ENCODE measurements at places on chromosomes 16 and 17.

DNA sequence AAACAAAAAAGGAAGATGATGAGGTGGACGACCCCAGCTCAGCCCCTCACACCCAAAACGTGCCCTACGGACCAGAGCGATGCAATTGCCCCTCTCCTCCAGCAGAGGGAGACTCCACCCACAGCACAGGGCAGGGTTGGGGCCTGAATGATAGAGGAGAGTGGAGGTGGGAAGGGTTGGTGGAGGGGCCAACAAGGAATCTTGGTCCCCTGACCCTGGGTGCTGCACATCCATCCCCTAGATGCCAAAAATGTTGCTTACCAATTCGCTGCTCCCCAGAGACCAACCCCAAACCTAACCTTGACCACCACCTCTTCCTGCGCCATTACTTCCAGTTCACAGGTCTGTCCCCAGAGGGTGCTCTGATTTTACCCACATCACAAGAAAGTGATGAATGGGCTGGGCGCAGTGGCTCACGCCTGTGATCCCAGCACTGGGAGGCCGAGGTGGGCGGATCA, 12.9 kb downstream of the P2RX5 start:
- no peak for DNase-seq

DNA sequence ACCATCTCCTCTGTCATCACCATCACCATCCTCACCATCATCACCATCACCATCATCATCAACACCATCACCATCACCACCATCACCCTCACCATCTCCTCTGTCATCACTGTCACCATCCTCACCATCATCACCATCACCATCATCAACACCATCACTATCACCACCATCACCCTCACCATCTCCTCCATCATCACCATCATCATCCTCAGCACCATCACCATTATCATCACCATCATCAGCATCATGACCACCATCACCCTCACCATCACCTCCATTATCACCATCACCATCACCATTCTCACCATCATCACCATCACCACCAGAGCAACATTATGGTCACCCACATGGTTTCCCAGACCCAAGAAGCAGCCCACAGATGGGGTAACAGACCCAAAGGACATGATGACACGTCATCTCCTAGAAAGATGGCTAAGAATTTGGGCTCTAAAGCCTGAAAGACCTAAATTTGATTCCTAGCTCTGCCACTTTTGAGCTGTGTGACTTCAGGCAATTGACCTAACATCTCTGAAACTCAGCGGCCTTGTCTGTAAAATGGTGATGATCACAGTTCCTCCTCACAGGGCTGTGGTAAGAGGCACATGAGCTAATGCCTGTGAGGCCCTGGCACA, 14.6 kb downstream of the SCNN1B start:
- DNase-seq, result no peak

GRCh38 chr17:71409137-71409536, 711.7 kb upstream of the SOX9 start:
- no peak for DNase-seq

GRCh38 chr16:14193316-14193871, 122.3 kb downstream of the MRTFB start:
- no peak for DNase-seq

DNA sequence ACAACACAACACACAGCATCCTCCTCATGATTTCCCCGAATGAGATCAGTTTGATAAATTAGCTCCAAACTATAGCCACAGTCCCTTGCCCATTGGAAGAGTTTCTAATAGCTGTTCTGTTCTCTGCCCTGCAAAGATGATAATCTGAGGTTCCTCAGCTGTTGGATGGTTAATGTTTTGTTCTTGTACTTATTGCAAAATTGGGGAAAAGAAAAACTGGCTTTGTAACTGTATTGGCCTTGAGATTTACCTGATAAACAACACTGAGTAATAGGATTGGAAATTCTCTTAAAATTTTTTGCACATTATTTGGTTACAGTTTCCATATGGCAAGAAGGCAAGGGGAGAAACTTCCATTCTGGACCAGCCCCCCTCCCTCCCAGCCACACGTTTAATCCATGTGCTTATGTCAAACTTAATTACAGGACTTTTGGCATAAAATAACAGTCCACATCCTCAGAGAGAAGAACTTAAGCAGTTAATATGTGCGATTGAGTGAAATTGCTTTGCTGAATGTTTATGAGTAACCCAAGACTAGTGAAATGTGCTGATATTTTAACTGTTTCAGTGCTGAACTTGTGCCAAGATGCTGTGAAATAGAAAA, 119.1 kb upstream of the ZFHX3 start:
- DNase-seq, result no peak

DNA sequence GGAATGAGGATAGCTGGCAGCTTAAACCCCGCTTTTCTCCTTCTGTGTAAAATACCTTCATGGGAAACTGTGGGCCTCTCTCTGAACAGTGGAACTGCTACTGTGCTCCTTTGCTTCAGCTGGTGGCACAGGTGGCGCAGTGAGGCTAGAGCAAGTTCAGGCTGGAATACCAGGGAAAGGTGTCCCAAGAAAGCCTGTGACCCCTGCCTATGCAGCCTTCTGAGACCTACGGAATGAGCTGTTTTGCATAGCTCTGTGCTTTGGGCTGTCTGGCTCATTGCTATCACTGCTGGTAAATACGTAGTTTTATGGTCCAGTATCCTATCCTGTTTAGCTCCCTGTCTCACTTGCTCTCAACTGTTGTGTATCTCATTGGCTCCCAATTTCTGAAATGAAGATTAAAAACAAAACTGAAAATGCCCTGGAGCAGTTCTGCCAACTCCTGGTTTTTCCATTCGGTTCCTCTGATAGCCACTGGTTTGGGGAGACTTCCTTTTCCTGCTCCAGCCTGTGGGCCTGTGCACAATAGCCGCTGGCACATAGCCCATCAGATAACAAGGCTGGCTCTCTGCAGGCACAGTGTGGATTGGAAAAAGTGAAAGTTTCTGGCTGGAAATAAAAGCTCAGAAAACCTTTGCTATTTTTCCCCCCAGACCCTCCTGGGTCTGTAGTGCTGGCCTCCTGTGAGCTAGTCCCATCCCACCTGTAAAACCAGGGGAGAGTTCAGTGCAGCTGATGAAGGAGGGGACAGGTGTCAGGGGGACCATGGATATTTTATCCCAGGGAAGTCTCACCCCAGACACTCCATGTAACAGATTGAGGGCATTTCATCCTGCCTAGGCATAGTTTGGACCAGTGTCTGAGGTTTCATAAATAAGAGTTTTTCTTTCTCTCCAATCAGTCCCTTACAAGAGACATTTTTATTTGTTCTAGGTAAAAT, 24.0 kb downstream of the LIMD2 start:
- no peak for DNase-seq

GRCh38 chr16:20255002-20255401, 72.3 kb downstream of the GP2 start:
- DNase-seq, result no peak

DNA sequence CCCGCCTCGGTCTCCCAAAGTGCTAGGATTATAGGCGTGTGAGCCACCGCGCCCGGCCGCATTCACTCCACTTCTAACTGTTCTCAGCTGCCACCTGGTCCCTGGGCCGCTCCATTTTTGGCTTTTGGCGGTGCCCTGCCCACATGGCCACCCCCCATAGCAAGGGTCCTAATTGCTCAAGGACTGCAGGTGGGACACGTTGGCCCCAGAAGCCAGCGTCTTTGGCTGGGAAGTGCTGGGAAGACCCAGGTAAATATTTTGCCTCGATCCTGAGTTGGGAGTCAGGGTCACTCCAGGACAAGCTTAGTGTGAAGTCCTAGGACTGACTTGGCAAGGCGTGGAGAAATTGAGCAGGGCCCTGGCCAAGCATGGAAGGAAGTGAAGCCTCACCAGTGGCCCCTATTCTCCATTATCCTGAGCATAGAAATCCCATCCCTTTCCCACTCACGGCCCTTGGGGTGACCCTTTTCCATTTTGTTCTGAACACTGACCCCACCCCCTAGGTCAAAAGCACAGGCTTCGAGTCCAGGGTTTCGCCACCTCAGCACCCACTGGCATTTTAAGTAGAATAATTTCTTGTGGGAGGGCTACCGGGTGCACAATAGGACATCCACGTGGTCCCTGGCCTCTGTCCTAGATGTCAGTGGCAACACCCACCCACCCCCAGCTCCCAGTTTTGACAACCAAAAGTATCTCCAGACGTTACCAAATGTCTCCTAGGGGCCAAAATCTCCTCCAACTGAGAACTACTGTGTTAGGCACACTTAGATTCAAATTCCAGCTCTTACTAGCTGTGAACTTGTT, 5.9 kb upstream of the WDR81 start:
- no peak for DNase-seq

DNA sequence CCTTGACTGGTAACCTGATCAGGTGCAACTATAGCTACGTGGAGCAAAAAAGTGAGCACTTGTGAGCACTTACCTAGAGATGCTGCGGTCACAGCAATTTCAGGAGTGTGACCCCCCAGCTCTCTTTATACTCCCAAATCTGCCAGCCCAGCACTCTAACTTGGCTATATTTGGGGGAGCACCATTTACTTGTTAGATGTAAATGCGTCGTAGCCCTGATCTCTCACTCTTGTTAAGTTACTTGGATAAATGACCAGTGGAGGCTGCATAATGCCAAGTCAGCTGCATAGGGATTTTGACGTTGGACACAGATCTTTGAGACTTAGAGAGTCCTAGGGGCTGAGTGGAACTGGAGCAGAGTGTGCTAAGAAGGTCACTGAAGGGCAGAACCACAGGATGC, at the start of gene MYH13:
Gene MYH13 (minus strand): TSS at position 101 of the 400 bp plus-strand sequence. CDS start 8,476 bp downstream, outside the sequence.
- DNase-seq, result no peak

GRCh38 chr17:80795754-80796153, 195.9 kb upstream of the CHMP6 start:
- DNase-seq, result no peak

GRCh38 chr16:72934636-72935403, 113.1 kb downstream of the ZFHX3 start:
- DNase-seq, result no peak

- DNase-seq, result no peak
These were observed 21.0 kb downstream of the CNP start for GRCh38 chr17:41987642-41988041.

- no peak for DNase-seq
These were observed 277.5 kb upstream of the MYOCD start for GRCh38 chr17:12388226-12388625.

- DNase-seq, result no peak
These were observed 44.3 kb downstream of the PMP22 start for GRCh38 chr17:15220785-15221184.

GRCh38 chr17:66375121-66375520, 72.7 kb downstream of the PRKCA start:
- no peak for DNase-seq

- DNase-seq, result no peak
These were observed 155.2 kb downstream of the SNX29 start for GRCh38 chr16:12131755-12132154.

GRCh38 chr17:76479515-76480060, 12.2 kb downstream of the AANAT start:
- DNase-seq, result no peak

GRCh38 chr16:29878172-29878571, 15.1 kb upstream of the CDIPT start:
- no peak for DNase-seq

GRCh38 chr17:55090079-55090492, 121.5 kb downstream of the STXBP4 start:
- DNase-seq, result no peak

- DNase-seq, result no peak
These were observed 93.0 kb downstream of the CDYL2 start for GRCh38 chr16:80711406-80711805.

DNA sequence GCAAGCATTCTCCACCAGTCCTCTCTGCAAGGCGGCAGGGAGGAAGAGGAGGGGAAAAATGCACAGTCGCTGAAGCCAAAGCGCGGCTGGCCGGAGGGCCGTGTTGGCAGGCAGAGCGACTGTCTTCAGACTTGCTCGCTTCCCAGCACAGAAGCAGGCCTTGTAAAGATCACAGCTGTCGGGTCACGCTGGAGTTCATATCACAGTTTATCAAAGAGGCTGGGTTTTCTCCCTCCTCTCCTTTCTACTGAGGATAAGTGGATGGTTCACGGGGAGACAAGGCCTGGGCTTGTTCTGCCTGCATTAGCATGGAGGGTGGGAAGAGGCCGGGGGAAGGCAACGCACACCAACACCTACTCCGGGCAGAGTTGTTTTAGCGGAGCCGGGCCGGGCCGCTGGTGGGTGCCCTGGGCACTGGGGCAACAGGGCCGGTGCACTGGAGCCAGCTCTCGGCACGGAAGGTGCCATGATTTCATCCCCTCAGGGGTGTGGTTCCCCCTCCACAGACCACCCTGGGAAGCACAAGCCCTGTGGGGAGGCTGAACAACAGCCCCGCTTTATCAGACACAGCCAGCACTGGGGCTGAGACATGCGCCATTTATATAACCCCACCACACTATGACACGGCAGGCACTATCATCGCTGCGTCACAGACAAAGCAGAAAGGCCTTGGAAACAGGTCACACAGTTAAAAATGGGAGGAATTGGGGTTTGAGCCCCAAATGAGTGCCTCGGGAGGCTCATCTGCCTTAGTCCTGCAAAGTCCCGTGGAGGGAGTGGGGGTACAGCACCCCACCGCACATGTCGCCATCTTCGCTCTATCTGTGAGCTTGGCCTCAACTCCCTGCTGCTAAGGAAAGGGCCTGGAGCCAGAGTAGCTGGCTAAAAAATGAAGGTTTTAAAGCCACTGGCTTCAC, 40.3 kb upstream of the MTSS2 start:
- no peak for DNase-seq

DNA sequence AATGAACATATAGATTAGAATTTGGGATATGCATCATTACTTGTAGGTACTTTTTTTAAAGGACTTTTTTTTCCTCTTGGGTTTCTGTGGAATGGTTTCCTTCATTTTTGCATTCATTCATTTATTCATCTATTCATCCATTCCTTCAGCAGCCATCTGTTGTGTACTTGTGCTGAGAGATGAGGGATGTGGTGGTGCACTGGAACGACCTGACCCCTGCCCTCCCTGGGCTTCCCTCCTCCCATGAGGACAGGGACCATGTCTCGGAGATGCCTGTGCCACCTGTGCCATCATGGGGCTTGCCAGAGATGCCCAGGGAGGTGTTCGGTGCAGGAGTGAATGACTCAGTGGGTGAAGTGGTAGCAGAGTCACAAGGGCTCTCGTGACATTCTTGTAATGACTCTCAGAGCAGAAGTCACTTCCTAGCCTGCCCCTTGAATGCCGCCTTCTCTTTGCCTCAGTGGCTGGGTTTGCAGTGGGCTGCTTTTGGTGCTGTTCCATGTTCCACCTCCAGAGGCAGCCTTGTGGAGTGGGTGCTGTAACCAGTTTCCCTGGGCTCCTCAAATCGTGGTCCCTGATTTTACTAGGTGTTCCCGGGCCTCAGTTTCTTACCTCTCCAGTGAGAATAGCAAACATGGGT, 43.9 kb downstream of the CLEC16A start:
- DNase-seq, result no peak

DNA sequence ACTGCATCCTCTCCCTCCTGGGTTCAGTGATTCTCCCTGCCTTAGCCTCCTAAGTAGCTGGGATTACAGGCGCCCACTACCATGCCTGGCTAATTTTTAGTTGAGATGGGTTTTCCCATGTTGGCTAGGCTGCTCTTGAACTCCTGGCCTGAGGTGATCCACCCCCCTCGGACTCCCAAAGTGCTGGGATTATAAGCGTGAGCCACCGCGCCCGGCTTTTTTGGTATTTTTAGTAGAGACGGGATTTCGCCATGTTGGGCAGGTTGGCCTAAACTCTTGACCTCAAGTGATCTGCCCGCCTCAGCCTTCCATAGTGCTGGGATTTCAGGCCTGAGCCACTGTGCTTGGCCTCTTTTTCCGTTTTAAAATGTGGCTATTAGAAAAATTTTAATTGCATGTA, 343.8 kb upstream of the RBFOX1 start:
- no peak for DNase-seq

All from stimulated activated CD8-positive, alpha-beta memory T cell treated with anti-CD3 and anti-CD28 coated beads, Interleukin-4, amount 100 ng/mL, for 1 hour (primary cell).